Amygdala (tissue), 56 donors: ENCODE measurements at places on chromosomes 13 and 19.

GRCh38 chr13:34019870-34020269 lies 201.9 kb downstream of the RFC3 start:
- DNase-seq, result no peak

DNA sequence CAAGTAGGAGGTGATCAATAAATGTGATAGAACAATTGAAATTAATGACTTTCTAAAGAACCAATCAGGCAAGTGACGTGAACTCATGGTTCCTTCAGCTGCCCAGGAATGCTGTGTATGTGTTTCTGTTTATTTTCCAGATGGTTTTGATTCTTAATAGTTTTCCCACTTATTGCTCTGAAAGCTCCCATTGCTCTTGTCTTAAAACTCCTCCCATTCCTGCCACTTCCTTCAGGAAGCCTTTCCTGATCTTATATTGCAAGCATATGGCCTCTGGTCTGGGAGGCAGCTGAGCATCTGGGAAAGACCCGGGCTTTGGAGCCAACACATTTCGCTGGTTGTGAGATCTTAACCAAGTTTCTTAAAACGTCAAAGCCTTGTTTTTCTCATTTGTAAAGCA lies 17.1 kb upstream of the LATS2 start:
- no peak for DNase-seq

DNA sequence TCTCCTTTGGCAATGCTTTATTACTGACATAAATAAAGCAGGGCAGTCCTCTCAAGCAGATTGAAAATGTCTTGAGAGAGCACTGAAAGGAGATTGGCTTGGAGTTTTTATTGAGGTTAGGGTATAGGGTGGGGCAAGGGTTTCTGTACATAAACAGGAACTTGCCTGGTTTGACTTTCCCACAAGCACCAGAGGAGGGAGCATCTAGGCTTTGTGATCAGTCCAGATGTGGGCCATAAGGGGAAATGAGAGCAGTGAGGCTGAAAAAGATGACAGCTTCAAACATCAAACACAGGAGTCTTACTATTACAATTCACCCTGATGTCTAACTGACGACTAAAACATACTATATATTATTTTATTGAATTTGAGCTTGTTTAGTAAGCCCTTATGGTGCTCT lies 260.9 kb downstream of the MTUS2 start:
- no peak for DNase-seq

DNA sequence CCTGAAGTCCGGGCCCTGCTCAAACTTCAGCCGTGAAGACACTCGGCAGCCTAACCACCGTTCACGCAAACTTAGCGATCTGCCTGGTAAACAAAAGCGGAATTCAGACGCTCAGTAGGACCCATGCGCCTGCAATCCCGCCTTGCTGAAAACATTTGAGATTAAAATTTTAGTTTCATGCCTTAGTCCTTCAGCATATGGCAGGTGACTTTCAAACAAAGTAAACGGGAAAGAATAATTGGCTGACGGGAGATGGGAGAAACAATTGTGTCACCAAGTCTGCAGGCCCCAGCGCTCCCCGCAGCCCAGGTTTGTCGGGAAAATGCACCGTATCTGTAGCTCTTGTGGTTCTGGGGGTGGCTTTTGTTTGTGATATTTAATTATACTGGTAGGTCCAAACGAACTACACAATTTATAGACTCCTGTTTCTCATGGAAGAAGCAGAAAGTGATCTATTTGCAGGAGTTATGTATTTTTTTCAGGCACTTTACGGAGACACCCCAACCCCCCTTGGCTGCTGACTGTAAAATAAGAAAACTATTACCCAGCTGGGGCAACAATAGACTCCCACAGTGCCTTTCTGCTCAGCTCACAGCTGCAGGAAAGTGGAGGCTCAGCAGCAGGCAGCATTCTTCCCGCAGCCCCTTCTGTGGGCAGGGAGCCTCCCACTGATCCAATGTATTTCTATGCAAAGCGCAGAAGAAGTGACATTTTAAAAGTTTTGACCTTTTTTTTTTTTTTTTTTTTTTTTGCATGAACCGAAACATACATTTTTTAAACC lies 94.8 kb downstream of the SOX1 start:
- no peak for DNase-seq

DNA sequence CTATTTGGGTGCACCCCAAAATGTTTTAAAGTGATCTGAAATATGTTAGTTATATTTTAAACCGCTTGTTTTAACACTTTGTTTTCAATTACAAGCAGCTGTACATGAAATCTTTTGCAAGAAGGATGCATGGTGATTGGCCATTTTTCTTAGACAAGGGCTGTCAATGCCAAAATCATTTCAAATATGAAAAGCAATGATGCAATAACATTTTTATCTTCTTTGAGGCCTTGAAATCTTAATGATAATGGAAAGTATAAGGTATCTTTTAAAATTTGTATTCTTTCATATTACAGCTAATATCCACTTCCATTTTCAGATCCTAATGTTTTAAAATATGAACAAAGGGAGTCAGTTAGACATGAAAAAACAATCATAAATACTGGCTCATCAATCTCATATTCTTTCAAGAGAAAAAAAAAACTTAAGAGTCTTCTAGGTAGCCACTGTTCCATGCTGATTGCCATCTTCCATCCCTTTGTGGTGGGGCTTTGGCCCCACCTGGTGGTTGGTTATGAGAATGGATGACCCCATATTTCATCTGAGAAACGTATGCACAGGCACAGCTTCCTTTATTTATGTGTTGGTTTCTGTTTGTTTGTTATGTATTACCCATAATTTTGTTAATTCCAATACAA lies 330.3 kb upstream of the MIR17HG start:
- peak; percentile 31 for DNase-seq

- no peak for DNase-seq
Measured at GRCh38 chr13:94351292-94351990, 128.0 kb downstream of the DCT start.

GRCh38 chr13:36431204-36432105 lies 840 bp upstream of the CCNA1 start:
- DNase-seq, result no peak

DNA sequence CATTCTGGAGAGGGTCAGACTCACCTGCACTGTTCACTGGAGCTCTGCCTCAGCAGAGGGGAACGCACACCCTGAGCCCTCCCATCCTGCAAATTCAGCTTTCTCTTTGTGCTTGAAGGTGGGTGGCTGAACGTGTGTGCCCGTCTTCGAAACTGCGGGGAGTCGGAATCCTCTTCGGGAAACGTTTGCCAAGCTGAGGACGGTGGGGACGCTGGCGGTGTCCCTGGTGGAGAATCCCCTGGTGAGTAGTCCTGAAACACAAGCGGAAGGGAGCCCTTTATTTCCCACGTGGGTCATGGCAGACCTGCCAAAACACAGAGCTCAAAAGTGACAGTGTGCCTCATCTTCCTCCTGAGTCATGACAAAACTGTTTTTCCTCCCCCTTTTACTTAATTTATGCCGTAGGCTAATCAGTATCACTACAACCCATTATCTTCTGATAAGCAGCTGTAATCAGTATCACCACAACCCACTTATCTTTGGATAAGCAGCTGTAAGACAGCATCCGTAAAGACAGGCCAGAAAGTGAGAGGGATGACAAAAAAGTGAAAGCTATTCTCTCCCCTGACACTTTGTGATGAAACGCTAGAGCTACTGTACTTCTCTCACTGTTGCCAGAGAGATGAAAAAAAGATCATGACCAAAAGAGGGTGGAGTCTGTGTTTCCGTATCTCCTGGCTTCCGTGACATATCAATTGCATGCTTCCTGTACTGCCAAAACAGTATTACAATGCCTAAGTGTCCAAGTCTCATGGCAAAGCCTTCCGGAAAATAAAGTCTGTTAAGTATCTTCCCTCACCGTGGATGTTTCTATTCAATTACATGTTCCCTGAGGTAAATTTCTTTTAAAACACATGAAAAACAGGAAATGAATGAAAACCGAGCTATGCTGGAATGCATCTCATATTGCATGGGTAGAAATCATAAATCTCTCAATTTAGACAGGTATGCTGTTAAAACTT lies 155.5 kb downstream of the TBC1D4 start:
- DNase-seq, result no peak

GRCh38 chr19:4066682-4067395 lies at the start of gene ZBTB7A:
ZBTB7A (minus strand) TSS chr19:4066899; CDS start chr19:4055232, 11,667 bp downstream.
- peak; percentile 31 for DNase-seq

GRCh38 chr19:55585658-55586339 lies 5.2 kb upstream of the ZNF579 start:
- DNase-seq, result peak; percentile 67

DNA sequence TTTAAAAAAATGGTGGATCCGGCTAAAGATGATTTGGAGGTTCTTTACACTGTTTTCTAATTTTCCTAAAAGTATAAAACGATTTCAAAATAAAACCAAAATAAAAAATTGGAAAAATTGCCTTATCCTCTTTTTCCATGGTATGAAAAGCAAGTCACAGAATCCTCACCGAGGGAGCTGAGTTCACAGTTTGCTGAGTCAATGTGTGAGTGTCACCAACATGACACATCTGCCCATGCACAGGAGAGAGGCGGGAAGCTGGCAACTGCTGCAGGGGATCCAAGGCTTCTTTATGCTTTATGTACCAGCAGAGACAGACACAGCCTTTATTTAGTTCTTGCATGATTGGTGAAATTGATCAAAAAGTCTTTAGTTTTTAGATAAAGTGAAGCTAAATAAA lies 157.8 kb downstream of the TNFSF13B start:
- DNase-seq, result no peak

DNA sequence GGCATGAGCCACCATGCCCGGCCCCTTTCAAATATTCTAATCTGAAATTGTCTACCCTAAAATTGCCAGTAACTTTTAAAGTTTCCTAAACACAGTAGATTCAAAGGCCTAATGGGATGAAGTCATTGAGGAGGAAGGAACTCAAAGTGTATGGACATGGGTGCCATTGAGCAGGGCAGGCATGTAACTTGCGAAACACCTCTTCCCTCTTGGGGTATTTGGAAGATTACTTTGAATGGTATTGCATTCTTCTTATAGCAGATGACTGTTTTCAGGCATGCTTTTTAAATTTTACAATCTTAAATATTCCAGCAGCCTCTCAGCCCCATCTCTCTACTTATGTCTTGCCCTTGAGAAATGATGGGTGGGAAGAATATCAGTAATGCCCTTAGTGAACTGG lies 21.0 kb downstream of the TM9SF2 start:
- DNase-seq, result no peak

GRCh38 chr13:92461402-92461801 lies 765.2 kb upstream of the GPC6 start:
- DNase-seq, result no peak

DNA sequence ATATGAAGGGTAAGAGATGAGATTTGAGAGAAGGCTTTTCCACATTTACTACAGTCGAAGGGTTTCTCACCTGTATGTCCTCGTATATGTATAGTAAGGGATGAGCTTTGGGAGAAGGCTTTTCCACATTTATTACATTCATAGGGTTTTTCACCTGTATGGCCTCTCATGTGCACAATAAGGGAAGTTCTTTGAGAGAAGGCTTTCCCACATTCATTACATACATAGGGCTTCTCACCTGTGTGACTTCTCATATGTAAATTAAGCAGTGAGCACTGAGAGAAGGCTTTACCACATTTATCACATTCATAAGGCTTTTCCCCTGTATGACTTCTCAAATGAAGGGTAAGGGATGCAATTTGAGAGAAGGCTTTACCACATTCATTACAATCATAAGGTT lies 41.8 kb downstream of the ZNF527 start:
- no peak for DNase-seq

DNA sequence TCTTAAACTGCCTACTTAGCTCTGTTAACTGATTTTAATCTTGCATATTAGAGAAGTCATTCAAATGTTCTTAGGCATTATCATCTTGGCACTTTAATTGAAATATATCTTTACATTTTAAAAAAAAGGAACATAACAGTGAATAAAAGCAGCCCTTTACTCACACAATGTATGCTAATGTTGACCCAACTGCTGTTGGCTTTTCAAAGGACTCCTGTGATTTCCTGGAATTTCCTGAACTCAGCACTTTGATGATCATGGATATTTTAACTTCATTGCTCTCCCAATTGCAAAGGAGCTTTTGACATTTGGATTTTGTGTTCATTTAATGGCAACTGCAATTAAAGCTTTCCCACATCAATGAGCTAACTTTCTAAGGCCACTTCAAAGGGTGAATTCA lies 1230.3 kb downstream of the DIAPH3 start:
- no peak for DNase-seq

GRCh38 chr13:33381906-33382305 lies 96.4 kb upstream of the STARD13 start:
- DNase-seq, result no peak

DNA sequence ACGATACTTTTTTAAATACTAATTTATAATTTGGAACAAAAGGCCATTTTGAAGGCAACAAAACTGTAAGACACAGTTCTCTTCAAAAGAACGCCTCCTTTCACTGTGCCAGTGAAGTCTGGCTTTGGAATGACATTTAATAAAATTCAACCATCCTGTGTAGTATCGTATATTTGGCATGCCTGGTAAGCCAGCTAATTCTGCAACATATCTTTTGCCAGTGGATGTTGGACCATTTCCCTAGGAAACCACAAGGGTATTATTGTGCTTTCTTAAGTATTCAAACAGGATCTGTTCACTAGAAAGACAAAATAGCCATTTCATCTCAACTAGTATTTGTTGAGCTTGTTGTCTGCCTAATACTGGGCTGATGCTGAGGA lies 111.6 kb downstream of the RGCC start:
- no peak for DNase-seq

DNA sequence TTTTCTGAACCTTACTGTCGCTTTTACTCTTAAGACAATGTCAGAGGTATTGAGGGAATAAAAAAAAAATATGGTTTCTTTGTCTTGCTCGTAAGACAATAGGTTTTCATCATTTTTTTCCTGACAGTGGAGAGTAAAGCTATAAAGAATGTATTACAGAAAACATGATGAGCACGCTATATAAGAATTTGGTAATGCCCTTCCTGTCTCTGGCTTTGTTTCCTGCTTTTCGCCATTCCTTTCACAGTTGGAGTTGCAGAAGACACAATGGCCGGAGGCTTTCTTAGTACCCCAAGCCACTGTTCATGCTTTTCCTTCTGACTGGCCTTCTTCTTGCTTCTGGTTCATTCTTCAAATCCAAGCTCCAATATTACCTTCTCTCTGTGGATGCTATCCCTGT lies 101.0 kb upstream of the DACH1 start:
- no peak for DNase-seq

GRCh38 chr13:42990291-42991232 lies 1.5 kb downstream of the EPSTI1 start:
- DNase-seq, result no peak
